Mucosa of descending colon (tissue), 3 donors: ENCODE measurements at places on chromosomes 3 and 15.

- no peak for DNase-seq
These were observed 46.8 kb downstream of the PXYLP1 start for GRCh38 chr3:141278196-141279076.

DNA sequence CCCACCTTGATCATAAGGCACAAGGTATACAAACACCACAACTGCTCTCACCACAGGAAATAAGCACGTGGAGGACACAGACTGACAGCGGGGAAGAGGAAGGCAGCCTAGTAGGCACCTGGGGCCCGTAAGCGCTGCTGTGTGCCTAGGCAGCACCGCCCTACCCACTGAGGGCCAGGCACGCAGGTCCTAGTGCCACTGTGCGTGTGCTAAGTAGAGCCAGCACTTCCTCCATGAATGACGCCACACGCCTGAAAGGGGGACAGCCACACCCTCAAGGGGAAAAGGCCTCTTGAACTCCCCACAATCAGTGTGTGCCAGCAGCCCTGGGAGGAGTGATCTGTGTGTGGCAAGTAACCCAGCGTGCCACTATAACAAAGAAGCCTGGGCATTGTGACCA is 73.0 kb downstream of the ATP1B3 start:
- DNase-seq = no peak

DNA sequence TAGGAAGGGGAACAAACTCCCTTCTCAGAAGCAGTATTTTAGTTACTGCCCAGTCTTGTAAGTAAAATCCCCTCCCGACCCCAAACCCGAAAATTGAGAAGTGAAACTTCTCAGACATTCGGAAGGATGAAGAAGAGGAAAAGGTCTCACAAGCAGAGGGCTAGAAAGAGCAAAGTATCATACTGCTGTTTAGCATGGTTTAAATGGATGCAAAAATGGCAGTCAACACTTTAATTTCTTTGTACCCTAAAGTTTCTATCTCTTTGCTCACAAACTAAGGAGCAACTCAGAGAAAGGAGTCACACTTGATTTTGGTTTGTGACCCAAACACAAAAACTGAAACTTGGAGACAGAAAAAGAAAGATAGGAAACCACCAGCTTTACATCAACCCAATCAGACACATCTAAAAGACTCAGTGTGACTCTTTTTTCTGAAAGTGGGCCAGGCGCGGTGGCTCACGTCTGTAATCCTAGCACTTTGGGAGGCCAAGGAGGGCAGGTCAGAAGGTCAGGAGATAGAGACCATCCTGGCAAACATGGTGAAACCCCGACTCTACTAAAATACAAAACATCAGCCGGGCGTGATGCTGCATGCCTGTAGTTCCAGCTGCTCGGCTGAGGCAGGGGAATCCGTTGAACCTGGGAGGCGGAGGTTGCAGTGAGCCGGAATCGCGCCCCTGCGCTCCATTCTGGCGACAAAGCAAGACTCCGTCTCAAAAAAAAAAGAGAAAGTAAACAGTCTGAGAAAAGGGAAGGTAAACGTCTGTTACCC is 63.2 kb upstream of the ATP11B start:
- no peak for DNase-seq

DNA sequence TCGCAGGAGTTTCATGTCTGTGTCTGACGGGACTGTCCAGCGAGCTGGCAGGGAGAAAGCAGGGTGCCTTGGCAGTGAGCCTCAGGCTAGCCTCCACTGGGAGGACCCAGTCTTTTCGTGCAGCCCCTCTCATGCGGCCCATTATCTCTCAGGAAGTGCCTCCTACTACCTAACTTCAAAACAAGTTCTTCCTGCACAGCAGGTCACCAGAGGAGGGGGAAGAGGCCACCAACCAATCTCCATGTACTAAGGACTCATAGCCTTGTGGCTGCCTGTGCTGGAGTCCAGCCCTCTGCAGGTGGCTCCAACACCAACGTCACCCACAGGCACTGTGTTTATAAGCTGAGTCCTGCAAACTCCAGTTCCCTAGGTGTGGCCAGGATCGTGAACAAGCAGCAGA is 4.8 kb downstream of the VIPR1 start:
- peak; percentile 82 for DNase-seq

DNA sequence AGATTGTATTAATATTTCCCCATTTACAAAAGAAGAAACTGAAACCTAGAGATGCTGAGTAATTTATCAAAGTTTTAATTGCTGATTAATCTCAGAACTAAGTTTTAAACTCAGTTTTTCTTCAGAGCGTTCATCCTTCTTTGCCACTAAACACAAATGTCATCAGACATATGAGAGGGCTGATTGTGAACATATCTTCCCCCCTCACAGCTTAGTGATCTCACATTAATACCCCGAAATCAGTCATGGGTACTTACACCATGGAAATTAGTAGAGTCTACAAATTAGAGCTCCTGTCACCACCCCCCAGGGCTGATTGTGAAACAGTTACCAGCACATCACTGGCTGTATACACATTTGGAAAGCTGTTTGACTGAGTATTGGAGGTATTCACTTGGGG is 189.3 kb upstream of the SGO1 start:
- DNase-seq = no peak

DNA sequence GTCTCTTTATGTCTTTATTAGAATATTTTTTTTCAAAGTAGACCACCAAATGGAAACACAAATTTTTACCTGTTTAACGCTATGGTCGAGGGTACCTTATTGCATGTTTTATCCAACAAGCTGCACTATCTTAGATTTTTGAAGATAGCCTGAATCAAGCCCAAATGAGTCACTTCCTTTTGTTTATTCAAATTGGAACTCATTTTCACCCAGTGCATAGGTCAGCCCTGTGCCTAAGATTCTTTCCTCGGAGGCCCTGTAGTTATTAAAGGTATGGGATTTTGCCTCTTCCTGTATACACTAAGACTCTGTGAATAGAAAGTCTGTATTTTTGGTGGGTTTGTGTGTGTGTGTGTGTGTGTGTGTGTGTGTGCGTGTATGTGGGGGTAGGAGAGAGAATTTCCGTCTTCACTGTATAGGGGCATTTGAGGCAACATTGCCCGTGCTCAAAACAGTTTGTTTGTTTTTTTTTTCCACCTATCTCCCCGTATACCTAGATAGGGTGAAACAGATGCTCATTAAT is 358.0 kb upstream of the CADM2 start:
- DNase-seq = no peak

GRCh38 chr3:133573054-133573628 is 345 bp upstream of the CDV3 start:
- DNase-seq = peak; percentile 100

- no peak for DNase-seq
These were observed 28.6 kb downstream of the EHD4 start for GRCh38 chr15:41943543-41944312.
